ENCODE measurements at places on chromosomes 2 and 18.

GRCh38 chr2:108345951-108346350 lies 31.8 kb upstream of the SULT1C4 start:
- no peak for DNase-seq

DNA sequence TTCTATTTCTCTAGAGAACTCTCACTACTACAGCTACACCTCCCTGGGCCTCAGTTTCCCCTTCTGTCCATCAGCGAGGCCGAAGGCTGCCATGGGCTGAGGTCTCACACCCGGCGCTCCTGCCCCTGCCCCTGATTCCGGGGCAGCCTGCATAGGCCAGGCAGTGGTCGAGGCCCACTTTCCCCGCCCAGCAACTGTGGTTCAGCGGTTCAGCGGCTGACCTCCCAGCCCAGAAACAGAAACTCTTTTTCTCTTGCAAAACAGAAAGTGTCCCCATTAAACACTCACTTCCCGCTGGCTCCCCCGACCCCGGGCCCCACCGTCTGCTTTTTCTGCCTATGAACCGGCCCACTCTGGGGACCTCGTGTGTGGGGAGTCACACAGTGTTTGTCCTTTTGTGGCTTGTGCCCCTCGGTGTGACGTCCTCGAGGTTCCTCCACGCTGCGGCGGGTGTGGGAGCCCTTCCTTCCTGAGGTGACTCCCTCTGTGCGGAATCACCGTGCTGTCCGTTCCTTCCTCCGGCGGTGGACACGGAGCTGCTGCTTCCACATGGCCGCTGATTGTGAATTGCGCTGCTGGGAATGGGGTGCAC lies 16.0 kb downstream of the PDCD1 start:
- no peak for DNase-seq

DNA sequence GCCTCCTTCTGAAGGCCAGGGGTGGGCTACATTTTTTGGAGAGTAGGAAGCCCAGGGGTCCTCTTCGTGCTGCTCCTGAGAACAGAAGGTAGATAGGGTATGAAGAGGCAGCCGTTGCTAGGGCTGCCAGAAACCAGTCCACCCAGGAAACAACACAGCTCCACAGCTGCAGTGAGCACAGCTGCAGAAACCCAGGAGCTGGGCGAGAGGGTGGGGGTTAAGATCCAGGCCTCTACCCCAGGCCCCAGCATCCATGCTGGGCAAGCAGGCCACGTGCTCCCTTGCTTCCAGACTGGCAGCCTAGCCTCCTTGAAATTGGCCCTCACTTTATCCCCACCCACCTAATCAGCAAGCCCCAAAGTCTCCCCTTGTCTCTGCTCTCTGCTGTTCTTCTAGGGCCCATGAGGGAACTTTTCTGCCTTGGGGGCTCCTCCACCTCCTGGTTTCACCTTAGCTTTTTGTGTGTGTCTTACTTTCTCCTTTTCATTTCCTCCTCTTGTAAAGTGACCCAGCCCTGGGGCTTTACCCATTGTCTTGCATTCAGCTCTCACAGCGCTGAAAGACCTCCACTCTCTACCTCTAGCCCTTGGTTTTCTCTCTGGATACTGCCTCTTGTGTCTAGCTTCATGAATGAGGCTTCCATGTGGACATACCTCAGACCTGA lies 30.7 kb downstream of the STON1 start:
- no peak for DNase-seq

- no peak for DNase-seq
Measured at GRCh38 chr2:28580078-28580477, 84.2 kb downstream of the PLB1 start.

DNA sequence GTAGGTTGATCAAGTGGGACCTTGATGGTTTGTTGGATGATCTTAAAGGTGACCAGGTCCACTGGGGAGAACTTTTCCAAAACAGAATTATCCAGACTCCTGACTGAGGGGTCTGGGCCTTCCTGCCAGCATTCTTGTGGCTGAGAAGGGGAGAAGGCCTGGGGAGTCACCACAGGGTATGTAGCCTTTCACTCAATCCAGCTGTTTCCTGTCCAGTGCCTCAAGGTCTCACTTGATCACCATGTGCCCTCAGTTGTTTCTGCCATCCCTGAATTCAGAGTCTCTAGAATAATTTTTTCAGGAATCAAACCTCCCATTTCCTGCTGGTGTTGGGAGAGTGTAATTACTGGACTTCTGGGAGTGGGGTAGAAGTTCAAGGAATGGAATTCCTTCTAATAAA lies 54.4 kb upstream of the TANC1 start:
- no peak for DNase-seq

- no peak for DNase-seq
Measured at GRCh38 chr18:40810372-40810771, 1144.7 kb upstream of the PIK3C3 start.

DNA sequence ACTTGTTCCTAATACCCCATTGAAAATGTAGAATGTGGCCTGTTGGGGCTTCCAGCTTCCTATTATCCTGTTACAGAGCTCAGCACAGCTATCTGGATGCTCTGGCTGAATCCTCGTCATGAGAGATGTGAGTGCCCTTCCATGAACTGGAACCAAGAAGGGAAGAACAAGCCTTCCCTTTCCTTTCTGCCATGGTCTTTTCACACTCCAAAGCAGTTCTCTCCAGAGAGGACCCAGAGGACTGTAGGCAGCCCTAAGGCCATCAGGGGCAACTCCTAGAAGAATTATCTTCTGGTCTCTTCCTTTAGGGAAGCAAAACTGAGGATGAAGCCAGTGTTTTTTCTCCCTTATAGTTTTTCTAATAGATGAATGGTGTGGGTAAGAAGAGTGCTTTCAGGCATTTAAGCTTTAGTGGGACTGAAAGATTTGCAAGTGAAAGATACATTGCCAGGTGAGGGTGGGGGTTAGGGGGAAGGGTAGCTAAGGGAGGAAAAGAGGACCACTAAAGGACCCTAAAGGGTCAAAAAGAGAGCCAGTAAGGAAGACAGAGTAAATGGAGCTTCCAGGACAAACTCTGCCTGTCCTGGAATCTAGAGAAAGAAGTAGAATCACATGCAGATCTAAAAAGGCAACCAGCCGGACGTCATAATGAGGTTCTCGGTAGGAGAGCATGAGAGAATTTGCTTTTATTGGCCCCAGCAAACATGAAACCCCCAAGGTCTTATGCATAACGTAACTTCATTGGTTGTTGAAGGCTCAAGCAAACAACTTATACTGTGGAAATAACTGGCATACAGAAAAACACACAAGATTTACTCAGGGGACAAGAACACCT lies 12.4 kb upstream of the XPO1 start:
- no peak for DNase-seq

GRCh38 chr18:41075212-41075611 lies 879.8 kb upstream of the PIK3C3 start:
- DNase-seq, result no peak

- DNase-seq, result no peak
Measured at GRCh38 chr18:57081899-57082298, 65.0 kb upstream of the BOD1L2 start.

DNA sequence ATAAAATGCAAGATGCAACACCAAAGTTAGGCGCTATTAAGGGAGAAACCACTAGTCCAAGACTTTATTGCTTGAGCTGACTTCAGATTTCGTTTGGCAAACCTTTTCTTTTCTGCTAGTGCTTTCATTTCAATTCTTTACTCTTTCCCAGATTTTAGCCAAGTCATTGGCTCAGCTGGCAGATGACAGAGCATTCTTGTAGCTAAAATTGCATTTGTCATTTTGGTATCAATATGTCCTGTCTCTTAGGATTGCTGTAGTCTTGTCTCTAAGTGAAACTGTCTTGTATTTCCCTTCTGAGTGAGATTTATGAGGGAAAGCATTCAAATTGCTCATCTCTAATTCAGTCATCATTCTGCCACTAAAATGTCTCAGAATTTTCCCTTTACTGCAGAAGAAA lies 335.1 kb downstream of the METTL4 start:
- DNase-seq, result no peak

DNA sequence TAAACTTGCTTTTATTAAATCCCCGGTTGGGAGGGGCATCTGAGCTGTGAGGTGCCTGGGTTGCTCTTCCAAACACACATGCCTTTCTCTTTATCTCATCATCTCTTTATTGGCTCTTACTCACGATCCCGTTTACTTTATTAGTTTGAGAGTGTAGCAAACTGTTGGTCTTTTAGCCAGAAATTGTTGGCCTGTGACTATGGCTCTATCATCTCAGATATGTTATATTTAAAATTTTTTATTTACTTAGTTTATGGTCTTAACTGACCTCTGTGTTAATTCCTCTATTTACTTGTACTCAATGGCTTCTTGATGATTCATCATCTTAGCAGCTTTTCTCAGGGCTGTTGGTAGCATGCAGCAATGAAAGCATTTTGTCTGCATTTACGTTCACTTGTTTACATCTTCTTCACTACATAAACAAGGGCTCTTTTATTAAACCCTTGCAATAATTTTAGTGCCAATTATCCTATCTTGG lies 408.4 kb downstream of the HRH4 start:
- DNase-seq, result no peak

- no peak for DNase-seq
Measured at GRCh38 chr2:144455987-144456386, 63.9 kb downstream of the ZEB2 start.

GRCh38 chr2:85288244-85288725 lies 39.5 kb downstream of the TGOLN2 start:
- no peak for DNase-seq

- no peak for DNase-seq
Measured at GRCh38 chr2:227374158-227374557, 4.9 kb downstream of the TM4SF20 start.

GRCh38 chr2:218798767-218799504 lies 17.0 kb downstream of the CYP27A1 start:
- DNase-seq, result no peak

DNA sequence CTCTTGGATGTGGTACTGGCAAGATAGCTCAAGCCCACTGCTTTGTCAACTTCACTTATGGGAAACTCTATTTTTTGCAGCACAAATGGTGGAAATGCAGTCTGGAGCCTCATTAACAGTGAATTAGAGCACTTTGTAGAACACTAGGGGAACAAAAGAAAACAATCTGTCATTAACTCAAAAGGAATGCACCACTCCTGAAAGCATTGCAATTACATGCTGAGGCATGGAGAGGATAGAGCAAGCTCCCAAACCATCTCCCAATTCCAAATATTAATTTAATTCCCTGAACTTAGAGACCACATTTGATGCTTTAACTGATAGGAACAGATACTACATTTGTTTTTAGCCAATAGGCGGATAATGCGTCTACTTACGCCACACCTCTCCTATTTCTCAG lies 32.8 kb upstream of the TANC1 start:
- no peak for DNase-seq

- no peak for DNase-seq
Measured at GRCh38 chr2:178392215-178392614, 58.8 kb downstream of the PRKRA start.

GRCh38 chr2:201432621-201433393 lies 18.5 kb downstream of the TRAK2 start:
- no peak for DNase-seq

- DNase-seq, result no peak
Measured at GRCh38 chr2:28626376-28626775, 125.3 kb upstream of the PPP1CB start.

DNA sequence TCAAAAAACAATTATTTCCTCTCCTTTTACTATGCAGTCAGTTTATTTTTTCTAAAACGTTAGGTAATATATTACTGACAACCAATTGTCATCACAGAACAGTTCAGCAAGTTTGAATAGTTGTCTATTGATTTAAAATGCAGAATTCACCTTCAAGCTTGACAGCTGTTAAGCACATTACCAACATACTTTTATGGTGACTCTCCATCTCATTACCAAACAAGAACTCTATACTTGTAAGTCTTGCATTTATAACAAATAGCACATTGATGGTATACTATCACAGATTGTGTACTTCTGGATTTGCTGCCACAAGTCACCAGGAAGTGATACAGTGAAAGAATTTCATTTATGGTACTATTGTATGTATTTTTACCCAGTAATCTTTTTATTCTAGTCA lies 99.4 kb upstream of the PPP1CB start:
- no peak for DNase-seq

GRCh38 chr2:151947813-151948165 lies 119.6 kb upstream of the ARL5A start:
- no peak for DNase-seq

- DNase-seq, result no peak
Measured at GRCh38 chr2:37711308-37711731, 39.9 kb upstream of the CDC42EP3 start.
